ENCODE measurements at places on chromosomes 1 and 21.

GRCh38 chr21:46666941-46667740 lies 31.7 kb downstream of the PRMT2 start:
- peak; percentile 20 for DNase-seq

GRCh38 chr1:13900583-13900982 lies 200.6 kb downstream of the PRDM2 start:
- no peak for DNase-seq

DNA sequence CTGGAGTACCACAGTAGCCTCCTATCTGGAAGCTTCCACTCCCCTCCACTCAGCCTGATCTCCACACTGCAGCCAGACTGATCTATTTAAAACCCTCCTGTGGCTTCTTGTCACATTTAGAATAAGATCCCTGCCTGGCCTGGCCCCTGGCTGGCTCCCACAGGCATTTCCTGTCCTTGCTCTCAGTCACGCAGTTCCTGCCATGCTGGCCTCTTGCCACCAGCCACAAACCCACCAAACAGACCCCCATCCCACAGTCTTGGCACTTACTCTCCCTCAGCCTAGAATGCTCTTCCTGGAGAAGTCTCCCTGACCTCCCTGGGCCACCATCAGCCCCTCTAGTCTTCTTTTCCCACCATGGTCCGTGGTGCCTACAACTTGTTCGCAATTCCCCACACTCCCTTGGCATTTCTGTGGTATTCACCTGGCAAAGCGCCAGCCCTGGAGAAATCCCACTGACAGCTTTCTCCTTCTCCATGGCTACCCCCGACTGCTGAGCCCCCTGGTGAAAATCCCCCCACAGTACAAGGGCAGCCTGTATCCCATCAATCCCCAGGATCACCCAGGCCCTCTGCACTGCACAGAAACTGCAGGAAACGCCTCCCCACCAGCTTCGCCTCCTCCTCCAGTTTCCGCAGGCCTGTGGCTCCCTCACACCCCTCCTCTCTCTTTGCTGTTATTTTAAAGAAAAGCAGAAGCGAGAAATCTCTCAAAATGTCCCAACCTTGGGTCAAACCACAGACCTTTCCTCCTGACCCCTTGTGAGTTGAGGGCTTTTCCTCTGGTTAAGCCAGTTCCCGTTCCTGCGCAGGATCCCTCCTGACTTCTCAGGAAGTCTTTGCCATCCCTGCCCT lies 94.5 kb downstream of the SYT2 start:
- DNase-seq: no peak

GRCh38 chr1:86828024-86828423 lies 85.9 kb downstream of the SELENOF start:
- DNase-seq: no peak

DNA sequence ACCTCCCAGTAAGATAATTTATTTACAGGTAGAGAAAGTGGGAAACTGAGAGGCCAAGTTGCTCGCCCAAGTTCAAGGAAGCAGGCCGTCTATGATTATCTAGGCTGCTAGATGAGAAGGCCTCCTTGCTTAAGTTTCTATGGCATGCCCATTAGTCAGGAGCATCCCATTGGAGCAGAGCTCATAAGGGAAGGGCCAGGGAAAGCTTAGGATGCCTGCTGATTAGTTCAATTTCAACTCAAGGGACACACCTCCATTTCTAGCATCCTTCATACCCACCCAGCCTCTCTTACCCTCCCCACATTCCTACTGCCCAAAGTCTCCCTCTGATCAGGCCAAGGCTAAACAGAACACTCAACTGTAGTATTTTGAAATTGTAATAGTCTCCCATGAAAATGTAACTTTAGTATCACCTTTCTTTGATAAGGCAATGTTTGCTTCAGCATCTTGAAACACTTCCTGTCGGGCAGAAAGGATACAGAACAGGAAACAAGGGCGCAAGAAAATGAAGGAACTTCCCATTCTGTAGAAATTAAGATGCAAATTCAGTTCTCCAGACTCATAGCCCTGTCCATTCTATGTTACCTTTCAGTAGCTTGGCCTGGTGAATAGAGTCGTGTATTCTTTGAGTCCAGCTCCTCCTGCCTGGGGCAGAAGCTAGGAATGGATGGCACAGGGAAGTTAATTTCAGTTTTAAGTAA lies 46.3 kb upstream of the TARBP1 start:
- DNase-seq: no peak

DNA sequence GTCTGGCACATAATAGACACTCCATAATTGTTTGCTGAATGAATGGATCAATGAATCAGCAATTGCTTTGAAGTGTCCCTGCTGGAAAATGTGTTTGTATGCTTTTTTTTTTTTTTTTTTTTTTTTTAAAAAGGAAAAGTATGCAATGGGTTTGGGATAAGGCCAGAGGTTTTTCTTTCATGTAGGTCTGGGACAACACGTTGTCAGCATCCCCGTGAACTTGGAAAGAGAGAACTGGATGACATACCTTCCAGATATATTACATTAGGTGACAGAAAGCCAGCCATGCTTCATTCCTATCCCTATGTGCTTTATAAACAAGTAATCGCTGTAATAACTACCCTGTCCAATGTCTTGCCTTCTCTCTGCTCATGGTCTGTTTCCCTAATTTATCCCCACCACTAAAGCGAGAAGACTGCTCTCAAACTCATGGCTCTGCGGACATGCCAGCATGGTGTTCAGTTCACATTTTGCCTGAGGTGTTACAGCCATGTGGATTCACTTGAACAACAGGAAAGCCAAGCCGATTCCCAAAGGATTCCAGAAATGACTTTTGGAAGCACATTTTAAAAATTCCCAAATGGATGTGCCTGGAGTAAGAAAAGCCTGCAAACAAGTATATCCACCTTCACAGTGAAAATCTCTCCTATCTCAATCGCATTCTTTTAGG lies 34.8 kb upstream of the GREM2 start:
- DNase-seq: no peak

DNA sequence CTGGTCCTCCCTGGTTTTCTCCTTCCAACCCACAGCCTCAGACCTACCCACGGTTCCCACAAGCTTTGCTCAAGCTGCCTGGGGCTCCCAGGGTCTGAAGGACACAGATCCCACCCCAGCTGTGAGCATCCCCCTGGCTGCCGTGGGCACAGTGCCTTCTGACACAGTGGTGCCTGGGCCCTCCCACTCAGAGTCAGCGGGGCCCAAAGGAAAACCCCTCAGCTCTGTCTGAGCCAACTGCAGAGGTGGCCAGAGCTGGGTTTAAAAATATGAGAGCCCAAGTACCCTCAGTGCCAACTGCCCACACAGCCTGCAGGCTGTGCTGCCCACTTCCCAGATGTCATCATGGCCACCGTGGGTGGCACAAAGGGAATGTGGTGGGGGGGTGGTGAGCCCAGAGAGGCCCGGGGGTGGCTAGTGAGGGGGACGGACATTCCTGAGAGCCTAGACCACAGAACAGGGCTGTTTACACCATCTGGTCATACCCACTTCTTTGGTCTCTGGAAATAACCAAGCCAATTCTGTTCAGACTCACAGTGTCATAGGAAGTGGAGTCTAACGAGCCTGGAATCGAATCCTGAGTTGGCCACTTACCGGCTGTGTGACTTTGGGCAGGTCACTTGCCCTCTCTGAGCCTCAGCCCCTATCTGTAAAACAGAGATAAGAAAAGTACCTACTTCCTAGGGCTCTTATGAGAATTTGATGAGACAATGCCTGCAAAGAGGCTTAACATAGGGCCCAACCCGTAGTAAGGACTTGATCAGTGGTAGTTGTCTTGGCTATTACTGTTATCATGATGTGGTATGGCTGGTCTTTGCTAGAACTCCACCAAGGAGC lies 85.5 kb downstream of the CAMK2N1 start:
- DNase-seq: no peak

DNA sequence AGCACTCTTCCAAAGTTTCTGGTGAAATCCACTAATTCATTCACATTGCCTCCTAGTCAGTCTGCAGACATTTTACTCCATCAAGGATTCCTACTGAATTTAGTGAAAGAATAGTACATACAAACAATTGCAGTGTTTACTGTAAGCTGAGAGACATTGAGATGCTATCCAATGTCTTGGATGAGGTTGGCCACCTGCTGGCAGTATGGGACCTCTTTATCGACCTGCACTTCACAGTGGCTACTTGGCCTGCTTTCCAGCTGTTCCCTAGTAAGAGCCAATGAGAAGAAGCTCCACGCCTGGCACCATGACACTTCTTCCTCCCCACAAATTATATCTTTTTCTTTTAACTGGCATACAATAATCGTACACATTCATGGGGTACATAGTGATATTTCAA lies 51.5 kb upstream of the LRIF1 start:
- DNase-seq: no peak

GRCh38 chr1:151352021-151352718 lies 5.1 kb upstream of the RFX5 start:
- DNase-seq: no peak

- no peak for DNase-seq
Observed at GRCh38 chr1:221601166-221601565, 140.7 kb downstream of the DUSP10 start.

DNA sequence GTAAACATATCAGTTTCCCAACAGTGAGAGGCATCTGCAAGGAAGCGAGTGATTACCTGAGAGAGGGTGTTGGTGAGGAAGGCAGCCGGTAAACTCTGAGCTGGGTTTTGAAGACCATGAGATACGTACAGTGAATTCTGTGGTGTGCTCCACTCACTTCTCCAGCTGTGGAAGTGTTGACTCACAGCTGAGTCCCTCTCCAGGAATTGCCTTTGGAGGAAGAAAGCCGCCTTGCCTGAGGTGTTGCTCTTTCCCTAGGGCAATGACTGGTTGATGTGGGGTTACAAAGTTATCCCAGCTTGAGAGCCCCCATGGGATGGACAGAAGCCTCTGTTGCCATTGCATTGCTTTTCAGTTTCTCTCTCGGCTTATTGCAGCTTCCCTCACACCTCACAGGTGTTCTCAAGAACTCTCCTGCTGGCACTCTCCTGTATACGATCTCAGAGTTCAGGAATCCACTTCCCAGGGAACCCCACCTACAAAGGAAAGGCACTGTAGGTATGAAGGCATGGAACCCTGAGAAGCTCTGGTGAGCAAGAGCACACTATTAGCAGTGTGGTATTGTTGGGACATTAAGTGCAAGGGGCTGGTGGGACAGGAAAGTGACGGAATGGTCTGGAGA lies 10.8 kb downstream of the NHLH1 start:
- DNase-seq: no peak

GRCh38 chr21:35575280-35575915 lies 484.9 kb downstream of the SETD4 start:
- DNase-seq: no peak

GRCh38 chr21:15057285-15057684 lies 7.5 kb downstream of the NRIP1 start:
- no peak for DNase-seq

GRCh38 chr1:5651964-5652821 lies 340.0 kb downstream of the NPHP4 start:
- DNase-seq: peak; percentile 58

DNA sequence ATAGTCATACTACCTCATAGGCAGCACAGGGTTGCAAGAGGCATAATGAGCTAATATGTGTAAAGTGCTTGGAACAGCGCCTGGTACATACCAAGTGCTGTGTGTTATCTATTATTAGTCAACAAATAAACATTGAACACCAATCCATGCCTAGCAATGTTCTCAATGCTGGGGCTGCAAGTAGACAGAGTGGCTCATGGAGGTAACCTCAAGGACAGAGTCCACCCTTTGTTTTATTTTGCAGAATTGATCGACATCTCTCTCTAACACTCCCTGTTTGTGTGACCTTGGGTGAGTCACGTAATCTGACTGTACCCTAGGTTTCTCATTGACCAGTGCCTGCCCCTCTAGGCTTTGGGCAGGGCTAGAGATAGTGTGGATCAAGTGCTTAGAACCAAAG lies 164.0 kb upstream of the KLHDC7A start:
- DNase-seq: no peak

GRCh38 chr21:14454016-14455009 lies 71.4 kb upstream of the HSPA13 start:
- no peak for DNase-seq

DNA sequence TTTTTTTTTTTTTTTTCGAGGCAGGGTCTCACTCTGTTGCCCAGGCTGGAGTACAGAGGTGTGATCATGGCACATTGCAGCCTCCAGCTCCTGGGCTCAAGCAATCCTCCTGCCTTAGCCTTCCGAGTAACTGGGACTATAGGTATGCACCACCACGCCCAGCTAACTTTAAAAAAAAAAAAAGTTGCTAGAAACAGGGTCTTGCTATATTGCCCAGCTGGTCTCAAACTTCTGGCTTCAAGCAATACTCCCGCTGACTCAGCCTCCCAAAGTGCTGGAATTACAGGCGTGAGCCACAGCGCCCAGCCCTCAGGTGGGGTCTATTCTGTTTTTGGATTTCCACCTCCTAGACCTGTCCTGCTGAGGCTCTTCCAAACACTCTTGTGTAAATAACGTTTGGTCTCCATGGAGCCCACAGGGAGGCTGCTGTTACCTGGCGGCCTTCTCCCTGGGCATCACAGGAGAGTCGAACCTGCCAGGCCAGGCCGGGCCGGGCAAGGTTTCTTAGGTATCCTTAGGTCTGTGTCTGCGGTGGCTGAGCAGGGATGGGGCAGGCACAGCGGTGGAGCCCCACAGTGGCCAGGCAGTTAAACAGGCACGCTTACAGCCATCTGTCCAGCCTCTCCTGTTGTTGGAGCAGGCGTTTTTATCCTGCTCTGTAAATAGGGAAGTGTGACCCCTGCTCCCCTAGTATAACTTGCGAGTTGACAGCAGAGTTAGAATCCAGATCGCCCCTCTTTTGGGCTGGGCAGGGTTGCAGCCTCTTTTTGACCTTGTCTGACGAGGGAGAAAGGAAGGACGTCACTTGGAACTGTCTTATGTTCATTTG lies 18.8 kb downstream of the PLEKHM2 start:
- DNase-seq: no peak

DNA sequence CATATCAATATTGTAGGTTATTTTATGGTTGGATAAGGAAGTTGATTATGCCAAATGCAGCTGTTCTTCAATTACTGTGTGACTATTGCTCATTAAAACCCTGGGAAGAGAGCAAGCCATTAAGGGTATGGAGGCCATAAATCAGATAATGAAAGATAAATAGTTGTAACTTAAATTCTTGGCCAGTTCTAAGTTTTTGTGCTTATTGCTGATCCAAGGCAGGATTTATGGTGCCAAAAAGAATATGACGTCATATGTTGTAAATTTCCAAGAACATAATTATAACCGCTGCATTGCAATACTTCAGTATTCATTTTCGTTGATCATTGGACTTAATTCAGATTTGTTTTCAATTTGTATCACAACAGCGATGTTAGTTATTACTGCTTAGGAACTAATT lies 211.6 kb downstream of the LRRC40 start:
- DNase-seq: no peak

GRCh38 chr1:66533804-66534740 lies at the start of gene SGIP1:
SGIP1 (plus strand) TSS chr1:66534153; CDS start chr1:66534359, 206 bp downstream.
- DNase-seq: peak; percentile 13

- DNase-seq: no peak
Observed at GRCh38 chr1:175075572-175076568, 8.2 kb downstream of the TNN start.
